ENCODE measurements at places on chromosomes 16 and 17.

DNA sequence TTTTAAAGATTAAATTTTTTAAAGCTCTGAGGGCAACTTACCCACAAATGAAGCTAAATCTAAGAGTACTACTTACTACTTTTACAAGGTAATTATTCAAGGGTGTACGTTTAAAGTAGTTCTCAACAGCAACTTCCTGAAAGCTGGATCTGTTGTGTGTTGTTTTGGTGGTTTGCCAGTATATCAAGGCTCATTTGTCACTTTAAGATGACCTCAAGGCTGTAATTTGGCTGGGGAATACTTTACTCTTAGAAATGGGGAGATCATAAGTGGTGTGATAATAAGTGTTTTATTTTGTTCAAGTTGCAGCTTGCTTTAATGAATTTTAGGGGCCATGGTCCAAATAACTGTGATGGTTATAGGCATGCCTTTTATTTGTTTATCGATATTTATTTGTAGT, 30.4 kb downstream of the AP2B1 start:
- no peak for DNase-seq

DNA sequence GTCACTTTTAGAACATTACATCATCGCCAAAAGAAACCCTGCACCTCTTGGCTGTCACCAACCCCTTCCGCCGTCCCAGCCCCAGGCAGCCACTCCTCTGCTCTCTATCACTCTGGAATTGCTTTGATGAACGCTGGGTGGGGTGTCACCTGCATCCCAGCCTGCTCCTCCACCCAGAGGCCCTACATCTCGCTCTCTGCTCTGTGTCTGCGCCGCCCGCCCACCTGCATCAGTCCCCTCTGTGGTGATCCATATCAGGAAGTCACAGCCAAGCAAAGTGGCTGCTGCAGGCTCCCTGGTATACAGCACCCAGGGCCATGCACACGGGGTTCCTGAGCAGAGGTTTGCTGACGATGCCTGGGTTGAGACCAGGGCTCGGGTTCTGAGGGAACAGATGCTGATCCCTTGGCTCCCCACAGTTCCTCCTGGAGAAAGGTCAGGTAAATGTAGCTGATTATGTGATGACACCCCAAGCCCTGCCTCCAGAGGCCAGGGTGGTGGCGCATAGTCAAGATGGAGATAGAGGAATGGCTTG, 30.8 kb downstream of the MPRIP start:
- no peak for DNase-seq

DNA sequence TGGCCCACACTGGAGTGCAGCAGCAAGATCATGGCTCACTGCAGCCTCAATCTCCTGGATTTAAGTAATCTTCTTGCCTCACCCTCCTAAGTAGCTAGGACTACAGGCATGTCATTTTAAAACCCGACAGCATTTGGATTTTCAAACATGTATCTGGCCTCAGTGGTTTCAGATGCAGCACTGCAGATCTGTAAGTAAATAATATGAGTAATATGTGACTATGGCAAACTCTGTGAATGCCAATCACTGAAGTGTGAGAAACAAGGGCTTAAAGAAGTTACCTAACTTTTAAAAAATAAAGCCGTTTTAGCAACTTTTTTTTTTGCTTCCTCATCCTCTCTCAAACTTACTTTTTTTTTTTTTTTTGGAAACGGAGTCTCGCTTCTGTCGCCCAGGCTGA, 11.9 kb downstream of the CEP20 start:
- DNase-seq, result no peak

- DNase-seq, result no peak
Observed at GRCh38 chr16:1906055-1906845, 12.0 kb downstream of the HS3ST6 start.

GRCh38 chr17:76688165-76688622, 22.6 kb downstream of the MXRA7 start:
- DNase-seq, result no peak

DNA sequence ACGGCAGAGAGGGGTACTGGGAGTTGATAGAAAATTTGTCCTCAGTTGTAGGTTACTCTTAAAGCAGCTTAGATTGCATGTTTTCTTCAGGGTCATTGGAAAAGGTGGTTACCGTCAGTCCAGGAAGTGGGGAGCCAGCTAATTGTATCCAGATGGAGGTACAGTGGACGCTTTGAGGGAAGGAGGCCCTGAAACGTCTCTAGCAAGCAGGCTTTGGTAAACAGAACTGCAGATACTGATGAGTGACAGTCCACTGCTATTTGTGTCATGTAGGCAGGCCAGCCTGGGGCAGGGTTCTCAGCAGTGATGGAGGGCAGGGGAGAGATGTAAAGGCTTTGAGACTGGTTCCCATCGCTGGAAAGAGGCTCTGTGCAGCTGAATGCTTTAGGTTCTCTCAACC, 30.2 kb upstream of the ST6GALNAC1 start:
- DNase-seq, result no peak

DNA sequence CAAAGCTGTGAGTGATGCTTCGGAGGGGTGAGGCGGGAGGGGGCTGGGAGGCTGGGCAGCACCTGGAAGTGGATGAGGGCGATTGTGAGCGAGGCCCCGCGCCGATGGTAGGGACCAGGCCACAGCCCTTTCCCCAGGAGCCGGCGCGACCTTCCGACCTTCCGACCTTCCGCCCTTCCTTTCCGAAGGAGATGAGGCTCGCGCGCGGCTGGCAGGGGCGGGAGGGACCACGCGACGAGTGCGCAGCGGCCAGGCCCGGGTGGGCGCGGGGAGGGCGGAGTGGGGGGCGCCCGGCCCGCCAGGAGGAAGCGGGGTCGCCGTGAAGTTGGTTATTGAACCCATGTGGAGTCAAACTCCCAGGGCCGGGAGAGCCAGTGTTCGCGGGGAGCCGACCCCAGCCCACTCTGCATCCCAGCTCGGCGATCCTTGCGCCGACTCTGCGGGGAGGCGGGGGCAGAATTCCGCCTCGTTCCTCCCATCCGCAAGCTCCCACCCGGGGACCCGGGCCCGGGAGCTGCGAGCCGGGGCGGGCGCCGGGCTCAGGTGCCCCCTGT, 56.6 kb downstream of the RAP1GAP2 start:
- no peak for DNase-seq

DNA sequence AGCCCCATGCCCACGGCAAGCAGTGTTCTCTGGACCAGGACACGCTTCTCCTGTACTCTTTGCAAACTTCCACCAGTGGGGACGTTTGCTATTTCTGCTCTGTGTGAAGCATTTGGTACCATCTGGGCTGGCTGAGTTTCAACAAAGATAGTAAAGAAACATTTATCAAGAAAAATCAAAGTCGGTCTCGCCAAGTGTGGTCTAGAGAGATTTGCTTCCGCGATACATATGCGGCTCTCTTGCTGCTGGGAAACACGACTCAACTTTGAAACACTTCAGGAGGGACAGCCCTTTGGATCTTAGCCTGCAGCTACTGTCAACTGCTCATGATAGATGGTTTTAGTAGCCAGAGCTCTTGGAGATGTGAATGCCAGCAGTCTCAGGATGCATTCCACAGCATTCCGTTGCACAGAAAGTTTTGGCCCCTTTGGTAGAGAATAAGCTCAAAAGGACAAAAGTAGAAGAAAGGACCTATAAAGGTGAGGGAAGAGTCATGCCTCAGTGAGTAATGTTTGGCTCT, 168.2 kb upstream of the CACNG3 start:
- no peak for DNase-seq

- DNase-seq, result no peak
Observed at GRCh38 chr16:13426269-13426668, 493.7 kb upstream of the ERCC4 start.

DNA sequence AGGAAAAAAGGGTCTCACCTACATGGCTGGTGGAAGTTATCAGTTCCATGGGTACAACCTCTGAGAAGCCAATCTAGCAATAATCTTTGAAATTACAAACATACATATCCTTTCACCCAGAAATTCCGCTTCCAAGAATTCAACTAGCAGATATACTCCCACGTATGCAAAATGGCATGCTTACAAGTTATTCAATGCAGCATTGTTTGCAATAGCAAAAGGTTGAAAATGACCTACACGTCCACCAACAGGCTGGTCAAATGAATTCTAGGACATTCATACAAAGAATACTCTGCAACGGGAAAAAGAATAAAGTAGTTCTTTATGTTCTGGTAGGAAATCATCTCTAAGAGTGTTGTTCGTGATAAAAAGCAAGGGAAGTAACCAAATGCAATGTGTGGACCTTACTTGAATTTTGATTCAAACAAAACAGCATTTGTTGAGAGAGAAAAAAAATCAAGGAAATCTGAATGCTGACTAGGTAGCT, 63.7 kb upstream of the NLK start:
- no peak for DNase-seq

DNA sequence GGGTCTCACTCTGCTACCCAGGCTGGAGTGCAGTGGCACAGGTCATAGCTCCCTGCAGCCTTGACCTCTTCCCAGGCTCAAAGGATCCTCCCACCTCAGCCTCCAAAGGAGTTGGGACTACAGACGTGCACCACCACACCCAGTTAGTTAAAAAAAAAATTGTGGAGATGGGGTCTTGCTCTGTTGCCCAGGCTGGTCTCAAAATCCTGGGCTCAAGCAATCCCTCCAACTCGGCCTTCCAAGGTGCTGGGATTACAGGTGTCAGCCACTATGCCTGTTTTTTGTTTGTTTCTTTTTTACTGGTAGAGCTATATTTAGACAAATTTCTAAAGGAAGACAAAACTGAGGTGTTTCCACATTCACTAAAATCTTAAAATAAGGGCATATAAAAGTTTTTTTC, 1.7 kb downstream of the CMTR2 start:
- no peak for DNase-seq

- DNase-seq, result no peak
Observed at GRCh38 chr17:74865504-74866197, 6.0 kb upstream of the GRIN2C start.

GRCh38 chr17:82458885-82459424, 414 bp downstream of the NARF start:
- peak; percentile 62 for DNase-seq

GRCh38 chr17:78130090-78130436, 508 bp upstream of the TMC8 start:
- DNase-seq, result no peak
